NCI-H1930 (cell line): ENCODE measurements at places on chromosomes 13 and 19.

- DNase-seq = no peak
Observed at GRCh38 chr19:13505164-13505695, 1.0 kb downstream of the CACNA1A start.

DNA sequence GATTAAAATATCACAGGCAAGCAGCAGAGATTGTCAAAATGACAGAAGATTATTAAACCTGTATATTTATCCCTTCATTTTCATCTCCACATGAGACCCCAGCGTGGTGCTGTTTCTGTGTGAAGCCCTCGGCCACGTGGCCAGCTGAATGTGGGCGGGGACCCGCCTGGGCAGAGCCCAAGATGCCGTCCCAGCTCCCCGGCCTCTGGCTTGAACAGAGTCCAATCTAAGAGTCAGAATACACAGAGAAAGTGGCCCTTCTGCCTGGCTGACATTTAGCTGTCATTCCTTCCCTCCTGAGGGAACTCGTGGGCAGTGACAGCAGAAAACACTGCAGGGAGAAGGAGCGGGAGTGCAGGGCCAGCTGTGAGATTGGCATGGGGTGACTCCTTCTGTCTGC, 34.9 kb upstream of the UQCRFS1 start:
- DNase-seq = no peak

- DNase-seq = no peak
Observed at GRCh38 chr13:48902368-48902767, 73.3 kb upstream of the FNDC3A start.

GRCh38 chr13:98595134-98595533, 18.2 kb upstream of the STK24 start:
- no peak for DNase-seq

DNA sequence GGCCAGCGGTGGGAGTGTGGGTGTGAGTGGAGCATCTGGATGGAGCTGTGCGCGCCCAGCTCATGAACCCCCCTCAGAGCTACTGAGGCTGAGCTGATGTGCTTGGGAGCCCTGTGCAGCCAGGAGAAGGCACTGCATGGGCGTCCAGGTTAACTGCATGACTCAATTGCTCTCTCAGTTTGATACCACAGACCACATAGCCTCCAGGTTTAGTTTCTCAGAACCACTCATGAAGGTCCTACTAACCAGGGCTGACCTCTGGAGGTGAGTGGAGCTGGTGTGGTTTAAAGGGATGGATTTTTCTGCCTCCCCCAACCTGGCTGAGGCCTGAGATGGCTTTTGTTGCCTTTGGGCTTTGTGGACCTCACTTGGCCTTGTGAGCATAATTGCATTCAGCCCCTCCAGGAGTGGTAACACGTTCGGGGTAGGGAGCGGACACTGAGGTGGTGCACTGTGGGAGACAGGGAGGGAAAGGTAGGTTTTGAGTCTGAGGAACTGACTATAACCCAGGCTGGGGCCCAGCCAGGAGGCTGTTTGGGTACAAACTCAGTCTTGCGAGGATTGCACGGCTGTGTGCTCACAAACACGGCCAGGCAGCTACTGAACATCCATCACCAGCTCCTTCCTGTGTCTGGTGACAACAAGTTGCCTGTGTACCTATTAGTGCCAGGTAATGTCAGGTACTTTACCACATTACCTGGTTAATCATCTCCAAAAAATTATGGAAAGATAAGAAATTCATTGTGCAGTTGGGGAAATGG, 97.5 kb downstream of the RGCC start:
- DNase-seq = no peak

DNA sequence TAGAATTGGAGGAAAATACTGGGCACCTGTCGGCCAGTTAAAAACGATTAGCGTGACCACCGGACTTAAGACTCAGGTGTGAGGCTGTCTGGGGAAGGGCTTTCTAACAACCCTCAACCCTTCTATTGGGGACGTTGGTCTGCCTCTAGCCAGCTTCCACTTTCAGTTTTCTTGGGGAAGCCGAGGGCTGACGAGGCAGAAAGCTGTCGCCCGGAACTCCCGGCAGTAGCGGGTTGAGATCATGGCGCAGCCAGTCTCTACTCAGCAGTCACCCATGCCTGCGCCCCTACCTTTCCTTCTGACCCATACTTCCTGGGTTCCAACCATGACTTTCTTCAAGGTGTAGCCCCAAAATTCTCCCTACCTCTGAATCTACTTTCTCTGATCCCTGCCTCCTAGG, 1424.1 kb downstream of the SLITRK1 start:
- DNase-seq = peak; percentile 14

DNA sequence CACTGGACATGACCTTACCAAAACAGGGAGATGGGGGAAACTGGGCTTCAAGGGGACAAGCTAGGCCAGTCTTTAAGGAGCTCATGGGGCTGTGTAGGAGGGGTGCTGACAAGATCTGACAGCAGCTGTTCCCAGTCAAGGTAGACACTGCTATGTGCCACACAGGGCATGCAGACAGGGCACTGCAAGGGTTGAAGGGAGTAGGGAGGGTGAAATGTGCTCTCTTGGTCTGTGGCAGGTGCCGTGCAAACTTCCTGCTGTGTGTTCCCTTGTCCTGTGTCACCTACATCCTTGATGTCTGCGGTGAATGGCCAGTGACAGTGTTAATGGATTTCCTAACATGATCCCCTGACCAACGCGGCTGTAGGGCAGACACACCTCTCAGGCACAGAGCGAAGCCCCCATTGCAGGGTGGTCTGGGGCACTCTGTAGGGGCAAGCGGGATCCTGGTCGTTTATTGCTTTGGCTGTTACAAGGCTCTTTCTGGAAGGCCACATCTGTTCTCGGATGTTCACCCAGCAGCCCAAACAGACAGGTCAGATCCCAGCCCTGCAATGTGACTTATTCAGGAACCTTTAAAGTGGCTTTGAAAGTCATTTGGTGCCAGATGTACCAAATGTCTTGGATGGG, 199.5 kb upstream of the ZNF536 start:
- no peak for DNase-seq

GRCh38 chr13:89238496-89238895, 1567.3 kb downstream of the SLITRK5 start:
- no peak for DNase-seq

DNA sequence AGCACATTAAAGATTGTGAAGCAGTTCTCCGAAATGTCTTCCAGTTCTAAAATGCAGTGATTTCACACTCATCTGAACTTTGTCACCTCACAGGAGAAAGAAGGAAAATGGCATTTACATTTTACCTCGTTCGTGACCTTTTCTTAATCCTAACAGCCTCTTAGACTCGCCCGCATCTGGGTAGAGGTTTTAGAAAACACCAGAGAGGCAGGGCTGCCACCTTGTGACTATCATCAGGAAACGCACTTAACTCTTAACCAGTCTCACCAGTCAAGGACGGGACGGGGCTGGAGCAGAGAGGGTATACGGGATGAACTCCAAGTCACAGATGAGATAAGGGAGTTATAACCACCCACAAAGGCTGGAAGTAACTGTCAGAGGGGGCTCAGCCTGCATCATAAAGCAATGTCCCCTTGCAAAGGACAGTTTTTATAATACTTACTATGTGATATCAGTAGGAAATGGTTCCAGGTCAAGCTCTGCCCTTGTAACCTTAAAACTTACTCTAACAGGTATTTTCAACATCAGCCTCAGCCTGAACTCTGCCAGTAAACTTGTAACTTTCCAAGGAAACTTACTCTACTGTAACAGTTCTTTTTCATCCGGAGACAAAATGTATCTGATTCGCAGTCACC, 8.6 kb upstream of the CEACAM6 start:
- DNase-seq = peak; percentile 79

DNA sequence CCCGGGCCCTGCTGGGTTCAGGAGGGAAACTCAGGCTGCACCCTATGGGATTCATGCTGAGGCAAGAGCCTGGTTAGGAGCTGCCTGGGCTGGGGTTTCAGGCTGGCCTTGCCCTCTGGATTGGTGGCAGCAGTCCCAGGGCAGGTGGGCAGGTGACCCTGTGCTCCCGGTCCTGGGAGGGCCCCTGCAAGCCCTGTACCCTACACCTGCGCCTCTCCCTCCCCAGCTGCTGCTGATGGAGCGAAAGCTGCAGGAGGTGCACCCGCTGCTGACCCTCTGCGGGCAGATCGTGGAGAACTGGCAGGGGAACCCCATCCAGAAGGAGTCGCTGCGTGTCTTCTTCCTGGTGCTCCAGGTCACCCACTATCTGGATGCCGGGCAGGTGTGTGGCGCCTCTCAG, 20.4 kb downstream of the MAU2 start:
- DNase-seq = no peak

DNA sequence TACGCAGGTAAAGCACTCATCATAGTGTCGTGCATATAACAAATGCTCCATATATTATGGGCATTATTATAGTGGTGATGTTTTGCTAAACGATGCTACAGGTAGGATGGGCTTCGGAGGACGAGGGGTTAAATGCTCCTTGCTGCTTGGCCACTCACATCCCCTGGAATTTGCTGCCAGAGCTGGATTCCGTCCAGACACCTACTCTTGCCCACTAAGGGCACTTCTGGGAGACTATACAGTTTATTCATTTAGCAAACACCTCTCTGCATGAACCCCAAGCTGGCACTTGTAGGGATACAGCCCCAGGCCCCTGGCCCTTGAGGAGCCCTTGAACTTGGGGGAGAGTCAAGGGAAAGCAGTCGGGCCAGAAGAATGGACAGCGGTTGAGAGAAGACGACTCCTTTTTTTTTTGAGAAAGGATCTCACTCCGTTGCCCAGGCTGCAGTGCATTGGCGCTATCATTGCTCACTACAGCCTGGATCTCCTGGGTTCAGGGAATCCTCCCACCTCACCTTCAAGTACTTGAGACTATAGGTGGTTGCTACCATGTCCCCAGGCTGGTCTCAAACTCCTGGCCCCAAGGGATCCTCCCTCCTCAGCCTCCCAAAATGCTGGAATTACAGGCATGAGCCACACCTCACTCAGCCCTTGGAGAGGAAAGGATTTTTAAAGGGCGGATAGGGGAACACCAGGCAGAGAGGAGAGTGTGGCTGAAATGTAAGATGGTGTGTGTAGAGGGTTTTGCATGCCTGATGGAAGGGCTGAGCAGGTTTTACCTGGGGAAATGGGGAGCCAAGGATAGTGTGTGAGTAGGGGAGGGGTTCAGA, 1.1 kb upstream of the MRPL34 start:
- DNase-seq = no peak

- DNase-seq = peak; percentile 58
Observed at GRCh38 chr13:107767119-107767518, 448.2 kb downstream of the LIG4 start.

DNA sequence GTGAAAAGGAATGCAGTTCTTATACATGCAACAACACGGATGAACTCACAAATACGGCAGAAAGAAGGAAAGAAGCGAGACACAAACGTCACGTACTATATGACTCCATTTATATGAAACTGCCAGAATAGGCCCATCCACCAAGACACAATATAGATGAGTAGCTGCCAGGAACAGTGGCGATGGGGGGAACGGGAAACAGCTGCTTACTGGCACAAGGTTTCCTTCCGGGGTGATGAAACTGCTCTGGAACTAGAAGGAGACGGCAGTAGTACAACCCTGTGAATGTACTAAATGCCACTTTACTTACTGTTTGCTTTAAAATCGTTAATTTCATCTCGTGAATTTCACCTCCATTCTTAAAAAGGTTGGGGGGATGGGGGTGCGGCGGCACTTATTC, 28.9 kb downstream of the MLLT1 start:
- no peak for DNase-seq

- no peak for DNase-seq
Observed at GRCh38 chr19:19421299-19421696, 15.8 kb downstream of the GATAD2A start.

- DNase-seq = no peak
Observed at GRCh38 chr13:79674765-79675515, 194.0 kb downstream of the NDFIP2 start.
